CD4-positive, alpha-beta T cell treated with Interleukin-17A for 1 hour (primary cell): ENCODE measurements at places on chromosomes 16 and 17.

DNA sequence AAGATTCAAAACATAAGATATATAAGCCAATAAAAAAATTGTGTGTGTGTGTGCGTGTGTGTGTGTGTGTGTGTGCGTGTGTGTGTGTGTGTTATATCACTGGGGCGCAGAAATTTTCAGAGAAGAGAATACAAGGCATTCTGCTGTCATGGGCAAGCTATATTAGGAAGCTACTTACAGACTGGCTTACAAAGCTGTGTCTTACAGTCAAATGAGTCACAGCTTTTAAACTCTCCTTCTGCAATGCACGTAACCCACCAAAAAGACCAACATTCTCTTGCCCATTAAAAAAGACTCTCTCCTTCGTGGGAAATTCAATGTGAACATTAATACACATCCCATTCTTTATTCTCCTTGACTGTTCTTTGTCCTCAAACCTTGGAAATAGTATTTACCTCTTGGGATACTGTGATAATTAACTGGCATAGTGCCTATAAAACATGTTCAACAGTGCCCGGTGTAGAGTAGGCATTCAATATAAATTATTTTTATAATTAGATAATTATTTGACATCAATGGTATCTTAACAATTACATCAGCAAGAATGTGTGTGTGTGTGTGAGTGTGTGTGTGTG, 860.4 kb upstream of the SOX9 start:
- DNase-seq: no peak

GRCh38 chr16:4511441-4512082, 27.0 kb downstream of the CDIP1 start:
- DNase-seq: no peak

- no peak for DNase-seq
Measured at GRCh38 chr17:313911-314613, 38.5 kb downstream of the RPH3AL start.

DNA sequence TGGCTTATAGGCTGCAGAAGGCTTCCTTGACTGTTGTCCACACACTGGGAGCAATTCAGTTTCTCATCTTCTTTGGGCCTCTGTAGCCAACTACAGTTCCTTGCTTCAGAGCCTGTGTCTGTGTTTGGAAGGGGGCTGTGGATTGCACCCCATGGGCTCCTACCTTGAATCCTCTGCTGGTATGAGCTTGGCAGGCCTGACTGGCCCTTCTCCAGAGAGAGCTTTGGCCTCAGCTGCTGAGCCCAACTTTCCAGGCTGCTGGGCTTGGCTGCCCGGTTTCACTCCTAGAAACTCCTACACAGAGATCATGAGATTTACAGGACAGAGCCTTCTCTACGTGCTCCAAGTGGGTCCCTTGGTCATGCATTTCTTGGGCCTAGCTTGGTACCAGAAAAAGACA, 354.4 kb downstream of the SNX29 start:
- no peak for DNase-seq

DNA sequence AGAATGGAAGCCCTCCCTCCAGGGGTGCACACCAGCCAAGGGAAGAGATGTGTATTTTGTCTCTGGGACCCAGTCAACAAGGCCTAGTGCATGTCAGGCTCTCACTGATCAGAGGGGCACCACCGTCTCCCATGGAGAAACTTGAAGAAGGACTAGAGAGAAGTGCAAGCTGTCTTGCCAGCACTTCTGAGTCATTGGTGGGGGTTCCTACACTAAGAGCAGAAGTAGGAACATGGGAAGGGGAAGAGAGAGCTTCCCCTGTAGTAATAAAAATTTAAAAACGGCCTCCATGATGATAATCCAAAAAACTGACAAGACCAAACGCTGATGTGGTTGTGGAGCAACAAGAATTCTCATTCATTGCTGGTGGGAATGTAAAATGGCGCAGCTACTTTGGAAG, 46.3 kb downstream of the DYNLRB2 start:
- DNase-seq: no peak

GRCh38 chr16:53619235-53619634, 84.4 kb downstream of the RPGRIP1L start:
- DNase-seq: no peak

- DNase-seq: no peak
Measured at GRCh38 chr16:12228602-12229499, 252.3 kb downstream of the SNX29 start.

GRCh38 chr17:48051706-48052486, 3.7 kb downstream of the NFE2L1 start:
- DNase-seq: no peak

DNA sequence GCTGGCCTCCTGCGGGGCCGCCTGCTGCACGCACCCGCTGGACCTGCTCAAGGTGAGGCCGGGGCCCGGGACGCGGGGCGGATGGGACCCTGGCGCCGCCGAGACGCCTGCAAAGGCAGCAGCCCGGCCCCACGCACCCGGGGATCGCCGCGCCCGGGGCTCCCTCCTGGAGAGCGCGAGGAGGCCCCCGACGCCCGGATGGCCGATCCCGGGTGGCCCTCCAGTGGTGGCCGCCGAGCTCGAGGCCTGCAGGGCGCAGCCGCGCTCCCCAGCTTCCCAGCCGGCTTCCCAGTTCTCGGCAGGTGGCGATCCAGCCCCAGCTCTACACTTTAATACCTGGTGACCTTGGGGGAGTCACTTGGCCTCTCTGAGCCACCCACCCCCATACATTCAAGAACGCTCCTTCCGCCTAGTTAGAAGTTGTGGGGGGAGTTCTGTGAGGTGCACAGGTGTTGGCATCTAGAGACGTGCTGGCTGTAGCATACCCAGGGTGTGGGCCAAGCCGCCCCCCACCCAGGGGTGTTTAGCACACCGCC, 452 bp downstream of the SLC25A10 start:
- DNase-seq: no peak

GRCh38 chr16:62194828-62195227, 158.6 kb upstream of the CDH8 start:
- DNase-seq: no peak

GRCh38 chr16:74107795-74108610, 188.6 kb upstream of the PSMD7 start:
- DNase-seq: peak; percentile 2

DNA sequence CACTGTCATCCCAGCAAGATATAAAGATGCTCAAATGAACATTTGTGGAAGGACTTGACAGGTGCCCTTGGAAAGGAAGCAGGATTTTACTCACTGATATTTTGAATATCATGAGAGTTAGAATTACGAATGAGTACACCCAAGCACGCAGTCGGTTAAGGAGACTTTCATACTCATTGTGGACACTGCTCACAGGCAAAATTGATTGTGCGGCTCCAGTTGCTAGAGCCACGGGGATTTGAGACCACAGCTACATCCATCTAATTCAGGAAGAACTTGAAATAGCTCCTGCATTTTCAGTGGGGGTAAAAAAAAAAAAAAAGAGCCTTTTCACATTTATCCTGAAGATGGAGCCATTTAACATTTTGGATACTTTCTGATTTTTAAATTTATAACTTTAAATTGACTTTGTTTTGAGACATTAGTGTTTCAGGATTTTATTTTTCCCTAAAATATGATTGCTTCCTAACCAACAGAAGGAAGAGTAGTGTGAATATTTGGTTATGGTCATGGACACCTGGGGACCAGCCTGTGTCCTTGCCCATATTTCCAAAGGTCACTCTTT, 1080.1 kb upstream of the EEF2KMT start:
- no peak for DNase-seq

GRCh38 chr16:63442246-63442645, 1406.0 kb upstream of the CDH8 start:
- DNase-seq: no peak

GRCh38 chr16:84087001-84087400, 29.7 kb downstream of the MBTPS1 start:
- DNase-seq: no peak

DNA sequence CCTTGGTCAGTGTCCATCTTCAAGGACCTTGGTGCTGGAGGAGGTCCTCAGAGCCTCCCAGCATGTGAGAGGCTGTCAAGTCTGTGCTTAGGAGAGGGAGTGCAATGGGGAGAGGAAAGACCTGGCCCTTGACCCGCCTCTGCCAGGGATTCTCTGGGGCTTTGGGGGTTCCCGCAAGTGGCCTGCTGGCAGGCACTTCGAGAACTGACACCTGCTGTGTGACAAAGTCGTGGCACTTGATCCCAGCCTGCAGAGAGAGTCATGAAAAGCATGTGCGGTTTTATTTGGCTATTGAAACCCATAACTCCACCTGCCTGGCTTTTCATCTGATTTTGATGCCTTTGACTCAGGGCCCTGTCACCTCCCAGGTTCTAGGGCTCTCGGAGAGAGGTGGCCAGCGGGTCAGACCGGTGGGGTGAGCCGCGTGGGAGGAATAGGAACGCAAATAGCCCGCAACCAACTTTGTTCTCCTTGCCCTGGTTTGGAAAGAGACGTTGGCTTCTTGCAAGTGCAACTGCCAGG, 42.8 kb upstream of the GSE1 start:
- peak; percentile 26 for DNase-seq
